ENCODE measurements at places on chromosomes 11 and 22.

DNA sequence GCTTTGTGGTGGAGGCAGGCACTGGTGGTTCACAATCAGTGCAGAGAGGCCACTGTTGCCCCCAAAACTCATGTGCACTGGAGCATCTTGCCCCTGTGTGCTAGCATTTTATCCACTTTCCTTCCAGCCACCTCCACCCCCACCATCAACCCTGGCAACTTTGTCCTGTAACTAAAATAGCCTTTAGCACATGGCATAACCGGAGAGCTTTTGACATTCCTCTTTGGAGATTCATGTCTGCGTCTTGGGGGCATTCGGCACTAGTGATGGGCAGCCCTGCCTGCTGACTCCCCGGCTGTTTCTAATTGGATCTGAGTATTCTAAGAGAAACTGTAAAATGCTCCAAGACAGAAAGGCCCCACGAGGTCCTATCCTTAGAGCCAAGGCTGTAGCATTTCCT is 15.8 kb downstream of the SHISA8 start:
- no peak for DNase-seq

- no peak for DNase-seq
Measured at GRCh38 chr11:104614961-104615360, 283.3 kb downstream of the CASP12 start.

GRCh38 chr22:17678817-17679385 is 40.3 kb downstream of the BCL2L13 start:
- no peak for DNase-seq

DNA sequence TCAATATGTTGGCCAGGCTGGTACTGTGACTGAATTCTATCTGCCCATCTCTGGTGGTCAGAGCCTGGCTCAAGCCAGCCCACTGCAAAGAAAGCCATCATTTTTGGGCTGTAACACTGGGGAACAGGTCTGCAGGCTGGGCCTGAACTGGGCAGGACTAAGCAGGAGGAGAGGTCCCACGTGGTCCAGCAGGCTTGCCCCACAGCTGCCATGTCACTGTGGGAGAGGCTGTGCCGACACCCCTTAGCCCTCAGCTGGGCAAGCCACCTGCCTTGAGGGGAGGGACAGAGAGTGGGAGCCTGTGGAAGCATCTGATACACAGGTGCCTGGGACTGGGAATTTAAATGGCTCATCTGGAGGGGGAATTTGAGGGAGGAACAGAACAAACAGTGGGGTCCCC is 66.7 kb upstream of the CLTCL1 start:
- DNase-seq, result no peak

DNA sequence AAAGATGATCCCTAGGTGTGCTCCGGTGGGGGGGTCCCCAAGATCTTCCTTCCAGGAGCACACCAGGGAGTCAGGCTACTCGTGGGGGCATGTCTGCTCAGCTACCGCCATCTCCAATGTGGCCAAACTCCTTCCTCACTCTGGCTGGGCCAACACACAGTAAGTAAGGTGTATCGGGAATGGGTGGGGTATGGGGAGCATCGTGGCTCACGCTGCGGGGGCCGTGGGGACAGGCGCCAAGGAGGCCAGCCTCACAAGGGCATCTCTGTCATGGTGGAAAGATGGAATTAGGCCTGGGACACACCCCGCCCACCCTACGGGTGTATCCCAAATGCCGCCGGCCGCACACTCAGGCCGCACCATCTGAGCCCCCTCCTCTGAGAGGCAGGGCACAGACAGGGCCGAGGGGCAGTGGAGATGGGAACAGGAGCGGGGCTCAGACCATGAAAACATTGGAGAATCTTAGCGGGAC is 8.3 kb downstream of the IGF2 start:
- DNase-seq, result no peak

Data from stimulated activated CD4-positive, alpha-beta T cell treated with anti-CD3 and anti-CD28 coated beads, Interleukin-4, amount 100 ng/mL, for 4 hours (primary cell).